Pulmonary artery endothelial cell (primary cell): ENCODE measurements at places on chromosomes 16 and 17. TPM values are rescaled to one million over a fixed set of nuclear protein-coding genes. Genes with fewer than 3 reads are reported as not detected.

OTOP3 gene
- not detected in 2 replicates for total RNA-seq

LDHD gene
- 1.1 and 1.6 TPM in 2 replicates for total RNA-seq

PIK3R5 gene
- not detected in 2 replicates for total RNA-seq

STAT5A gene
- total RNA-seq: 33.9 and 36.1 TPM in 2 replicates

TBC1D3H gene
- total RNA-seq: not detected in 2 replicates

PRAC1 gene
- total RNA-seq: not detected in 2 replicates

FAM20A gene
- total RNA-seq: not detected in 2 replicates

KRTAP1-1 gene
- total RNA-seq: not detected in 2 replicates

KRT25 gene
- not detected in 2 replicates for total RNA-seq

TEKT5 gene
- not detected in 2 replicates for total RNA-seq

TP53TG3 gene
- total RNA-seq: 0.49 TPM in 1 of 2 replicates, not detected in the other

CACNB1 gene
- total RNA-seq: 2.0 and 2.3 TPM in 2 replicates

CDRT15 gene
- not detected in 2 replicates for total RNA-seq

CISD3 gene
- total RNA-seq: 5.7 and 7.0 TPM in 2 replicates

RNF157 gene
- total RNA-seq: 0.04 and 0.26 TPM in 2 replicates

CD300E gene
- not detected in 2 replicates for total RNA-seq

FBXW10 gene
- total RNA-seq: under 0.01 TPM in 1 of 2 replicates, not detected in the other

CD300A gene
- not detected in 2 replicates for total RNA-seq

CDYL2 gene
- 29.5 and 32.3 TPM in 2 replicates for total RNA-seq

KCNH4 gene
- 0.04 TPM in 1 of 2 replicates, not detected in the other for total RNA-seq

PLLP gene
- total RNA-seq: 1.5 and 8.4 TPM in 2 replicates

ACSM2A gene
- not detected in 2 replicates for total RNA-seq

CTRL gene
- total RNA-seq: 0.26 and 0.35 TPM in 2 replicates

CIITA gene
- total RNA-seq: 0.07 and 0.14 TPM in 2 replicates
